ENCODE measurements at places on chromosomes 2 and 18.

DNA sequence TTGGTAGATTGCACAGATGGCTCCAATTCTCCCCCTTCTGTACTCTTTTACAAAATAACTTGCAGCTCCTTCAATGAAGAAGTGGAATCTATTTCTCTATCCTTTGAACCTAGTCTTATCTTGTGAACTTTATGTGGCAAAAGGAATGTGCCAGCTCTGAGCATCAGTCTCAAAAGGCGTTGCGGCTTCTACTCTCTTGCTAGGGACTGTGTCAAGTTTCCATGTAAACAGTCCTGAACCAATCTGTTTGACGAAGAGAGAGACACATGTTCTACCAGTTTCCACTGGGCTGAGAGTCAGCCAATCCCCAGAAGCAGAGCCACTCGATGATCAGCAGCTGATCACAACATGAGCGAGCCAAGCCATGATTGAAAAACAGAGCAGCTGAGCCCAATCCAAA, 439.7 kb upstream of the SETBP1 start:
- DNase-seq = no peak

- no peak for DNase-seq
Measured at GRCh38 chr2:227503433-227504406, 31.8 kb downstream of the AGFG1 start.

- no peak for DNase-seq
Measured at GRCh38 chr2:153871231-153872221, at the start of gene GALNT13. TSS of gene GALNT13 (plus strand) at chr2:153871922.

GRCh38 chr2:15799432-15799827, 140.9 kb upstream of the MYCN start:
- DNase-seq = no peak

- DNase-seq = no peak
Measured at GRCh38 chr18:9716780-9717563, 8.9 kb downstream of the RAB31 start.

DNA sequence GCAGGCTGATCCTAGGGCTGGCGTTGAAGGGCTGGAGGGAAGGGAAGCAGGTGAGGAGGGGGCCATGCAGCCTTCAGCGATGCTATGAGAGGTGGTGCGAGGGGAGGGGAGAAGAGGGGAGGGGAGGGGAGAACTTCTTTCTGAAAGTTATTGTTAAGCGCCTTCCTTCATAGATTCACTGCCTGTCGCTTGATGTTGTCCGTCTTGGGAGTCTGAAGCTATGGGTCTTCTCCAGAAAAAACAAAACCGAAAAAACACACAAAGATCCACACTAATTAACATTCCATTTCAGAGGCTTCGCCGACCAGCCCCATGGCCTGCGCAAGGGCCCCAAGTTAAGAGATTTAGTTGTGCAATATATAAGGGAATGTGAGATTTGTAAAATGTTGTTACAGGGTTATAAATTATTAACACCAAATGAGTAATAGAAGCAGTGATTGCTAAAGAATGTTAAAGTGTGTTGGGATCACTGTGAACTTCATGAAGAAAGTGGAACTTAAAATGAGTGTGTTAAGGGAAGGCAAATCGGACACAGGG, 758 bp downstream of the CFAP221 start:
- no peak for DNase-seq

DNA sequence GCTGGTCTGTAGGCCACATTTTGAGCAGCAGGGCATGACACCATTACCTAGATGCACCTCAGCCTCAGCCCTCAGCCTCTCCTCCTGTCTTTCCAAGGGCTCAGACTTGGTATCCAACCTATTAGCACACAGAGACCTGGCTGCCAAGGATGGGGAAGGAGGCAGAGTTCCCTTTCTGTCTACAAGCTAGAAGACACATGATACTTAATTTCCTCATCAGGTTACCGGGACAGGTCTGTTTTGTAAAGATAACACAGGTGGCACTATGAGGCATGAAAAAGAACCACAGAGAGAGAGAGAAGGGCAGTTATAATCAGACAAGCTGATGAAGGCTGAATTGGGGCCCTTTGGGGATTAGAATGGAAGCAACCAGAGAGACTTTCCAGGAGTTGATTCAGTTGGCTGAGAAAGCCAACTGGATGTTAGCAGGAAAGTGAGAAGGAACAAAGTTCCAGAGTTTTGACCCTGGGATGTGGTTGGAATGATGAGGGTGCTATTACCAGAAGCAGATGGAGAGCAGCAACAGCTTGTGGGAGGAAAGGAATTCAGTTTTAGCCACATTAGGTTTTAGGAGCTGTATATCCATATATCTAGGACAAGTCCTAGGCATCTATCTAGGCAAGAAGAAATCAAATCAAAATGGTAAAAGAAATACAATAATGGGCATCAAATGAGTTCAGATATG, 46.0 kb upstream of the RMND5A start:
- DNase-seq = no peak

DNA sequence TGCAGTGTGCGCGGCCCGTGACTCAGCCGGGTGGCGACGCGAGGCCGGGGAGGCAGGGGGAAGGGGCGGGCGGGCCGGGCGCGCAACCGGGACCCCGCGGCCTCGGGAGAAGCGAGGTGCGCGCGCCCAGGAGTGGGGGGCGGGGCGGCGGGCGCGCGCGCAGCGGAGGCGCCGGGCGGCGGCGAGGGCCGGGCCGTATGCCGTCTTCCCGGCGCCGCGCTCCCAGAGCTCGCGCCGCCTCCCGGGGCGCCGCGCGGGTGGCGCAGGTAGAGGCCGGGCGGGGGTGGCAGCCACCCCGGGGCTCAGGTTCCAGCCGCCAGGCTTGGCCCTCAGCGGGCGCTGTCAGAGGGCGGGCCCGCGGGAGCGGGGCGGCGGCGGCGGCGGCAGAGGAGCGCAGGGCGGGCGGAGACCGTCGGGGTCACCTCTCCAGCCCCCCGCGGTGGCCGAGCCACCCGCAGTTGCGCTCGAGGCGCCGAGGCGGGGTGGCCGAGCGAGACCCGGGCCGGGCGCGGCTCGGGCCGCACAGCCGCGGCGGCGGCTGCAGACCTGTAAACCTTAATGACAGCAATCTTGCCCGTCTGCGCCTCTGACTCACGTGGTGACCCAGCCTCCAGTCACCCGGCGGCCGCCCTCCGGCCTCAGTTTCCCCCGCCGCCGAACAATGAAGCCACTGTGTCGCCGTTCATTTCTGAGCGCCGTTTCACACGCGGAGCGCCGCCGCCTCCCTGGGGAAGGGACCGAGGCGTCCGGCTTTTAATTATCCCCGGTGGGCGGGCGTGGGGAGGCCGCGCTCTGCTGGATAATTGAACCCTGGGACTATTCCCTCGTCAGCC, 25.3 kb upstream of the SMAD7 start:
- DNase-seq = peak; percentile 40

DNA sequence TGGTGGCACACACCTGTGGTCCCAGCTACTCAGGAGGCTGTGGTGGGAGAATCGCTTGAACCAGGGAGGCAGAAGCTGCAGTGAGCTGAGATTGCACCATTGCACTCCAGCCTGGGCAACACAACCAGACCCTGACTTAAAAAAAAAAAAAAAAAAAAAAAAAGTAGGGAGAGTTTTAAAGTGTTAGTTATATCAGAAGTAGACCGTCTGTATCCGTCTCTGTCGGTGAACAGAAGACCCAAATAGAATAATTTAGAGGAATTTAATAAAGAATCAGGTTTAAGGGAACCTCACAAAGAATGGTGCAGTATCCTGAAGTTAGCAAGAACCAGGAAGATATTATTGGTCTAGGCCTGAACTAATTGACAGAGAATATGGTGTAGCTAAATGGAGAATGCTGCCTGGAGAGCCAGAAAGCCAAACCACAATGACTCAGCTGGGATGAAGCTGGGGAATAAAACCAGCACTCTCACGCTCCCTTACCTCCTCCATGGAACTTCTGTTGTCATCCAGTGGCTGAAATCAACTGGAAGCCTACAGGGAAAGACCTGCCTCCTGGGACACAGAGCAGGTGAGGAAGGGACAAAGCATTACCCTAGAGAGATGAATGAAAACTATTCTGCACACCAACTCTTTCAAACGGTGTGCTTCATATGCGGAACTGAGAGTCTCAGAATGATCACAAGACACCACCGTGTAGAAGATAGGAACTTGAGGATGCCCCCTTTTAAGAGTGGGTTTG, 39.1 kb upstream of the PLEKHM3 start:
- DNase-seq = no peak

GRCh38 chr2:147782141-147782930, 62.5 kb upstream of the ACVR2A start:
- no peak for DNase-seq

DNA sequence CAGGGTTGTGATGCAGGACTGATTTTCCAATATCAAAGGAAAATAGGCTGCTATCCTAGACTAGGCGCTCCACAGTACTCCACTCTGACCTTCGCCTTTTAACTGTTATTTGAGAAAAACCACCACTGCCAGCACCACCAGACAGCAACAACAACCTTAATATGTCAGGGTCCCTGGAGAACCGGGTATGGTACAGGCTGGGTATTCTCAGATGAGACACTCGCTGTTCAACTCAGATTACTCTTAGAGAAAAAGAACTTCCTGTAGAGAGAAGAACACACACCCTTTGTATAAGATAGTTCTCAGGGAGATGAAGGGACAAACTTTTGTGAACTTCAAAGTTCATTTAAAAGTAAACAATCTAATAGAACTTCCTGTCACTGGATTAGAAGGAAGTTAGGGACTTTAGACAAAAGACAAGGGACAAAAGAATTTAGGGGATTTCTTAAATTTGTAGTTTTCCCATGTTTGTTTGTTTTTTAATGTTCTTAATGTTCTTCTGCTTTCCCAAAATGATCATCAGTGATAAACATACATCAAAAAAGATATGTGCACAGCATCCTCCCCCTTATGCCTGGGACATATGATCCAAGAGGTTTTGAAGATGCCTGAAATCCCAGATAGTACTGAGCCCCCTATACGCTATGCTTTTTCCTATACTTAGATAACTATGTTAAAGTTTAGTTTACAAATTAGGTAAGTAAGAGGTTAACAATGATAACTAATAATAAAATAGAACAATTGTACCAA, 41.3 kb upstream of the PPP1R1C start:
- no peak for DNase-seq

Measured in effector memory CD8-positive, alpha-beta T cell (primary cell).